ENCODE measurements at places on chromosomes 6 and 20.

GRCh38 chr6:55176958-55177357 is 2.6 kb downstream of the HCRTR2 start:
- DNase-seq = no peak

- no peak for DNase-seq
Observed at GRCh38 chr6:126919947-126920346, 198.5 kb upstream of the RSPO3 start.

GRCh38 chr6:144886682-144887081 is 601.5 kb downstream of the UTRN start:
- DNase-seq = no peak

- no peak for DNase-seq
Observed at GRCh38 chr20:44649126-44649525, 2.4 kb downstream of the ADA start.

GRCh38 chr6:3119040-3119723 is 671 bp downstream of the BPHL start:
- DNase-seq = no peak

- DNase-seq = no peak
Observed at GRCh38 chr6:80366714-80367113, 260.2 kb downstream of the BCKDHB start.

DNA sequence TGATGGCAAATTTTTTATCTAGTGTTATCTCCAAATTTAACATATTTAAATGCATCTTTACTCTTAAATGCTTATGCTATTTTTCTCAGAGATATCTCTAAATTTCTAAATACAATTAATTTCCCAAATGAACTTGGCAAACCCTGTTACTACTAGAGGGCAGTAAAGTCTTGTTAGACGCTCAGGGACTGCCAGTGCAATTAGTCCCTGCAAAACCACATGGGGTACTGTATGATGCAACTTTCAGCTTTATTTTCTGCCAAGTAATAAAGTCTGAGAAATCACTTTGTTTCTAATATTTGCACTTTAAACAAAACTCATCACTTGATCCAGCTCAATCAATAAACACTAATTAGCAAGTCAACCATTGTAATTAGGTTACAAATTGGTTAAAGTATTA is 76.0 kb upstream of the ADGRB3 start:
- DNase-seq = no peak

DNA sequence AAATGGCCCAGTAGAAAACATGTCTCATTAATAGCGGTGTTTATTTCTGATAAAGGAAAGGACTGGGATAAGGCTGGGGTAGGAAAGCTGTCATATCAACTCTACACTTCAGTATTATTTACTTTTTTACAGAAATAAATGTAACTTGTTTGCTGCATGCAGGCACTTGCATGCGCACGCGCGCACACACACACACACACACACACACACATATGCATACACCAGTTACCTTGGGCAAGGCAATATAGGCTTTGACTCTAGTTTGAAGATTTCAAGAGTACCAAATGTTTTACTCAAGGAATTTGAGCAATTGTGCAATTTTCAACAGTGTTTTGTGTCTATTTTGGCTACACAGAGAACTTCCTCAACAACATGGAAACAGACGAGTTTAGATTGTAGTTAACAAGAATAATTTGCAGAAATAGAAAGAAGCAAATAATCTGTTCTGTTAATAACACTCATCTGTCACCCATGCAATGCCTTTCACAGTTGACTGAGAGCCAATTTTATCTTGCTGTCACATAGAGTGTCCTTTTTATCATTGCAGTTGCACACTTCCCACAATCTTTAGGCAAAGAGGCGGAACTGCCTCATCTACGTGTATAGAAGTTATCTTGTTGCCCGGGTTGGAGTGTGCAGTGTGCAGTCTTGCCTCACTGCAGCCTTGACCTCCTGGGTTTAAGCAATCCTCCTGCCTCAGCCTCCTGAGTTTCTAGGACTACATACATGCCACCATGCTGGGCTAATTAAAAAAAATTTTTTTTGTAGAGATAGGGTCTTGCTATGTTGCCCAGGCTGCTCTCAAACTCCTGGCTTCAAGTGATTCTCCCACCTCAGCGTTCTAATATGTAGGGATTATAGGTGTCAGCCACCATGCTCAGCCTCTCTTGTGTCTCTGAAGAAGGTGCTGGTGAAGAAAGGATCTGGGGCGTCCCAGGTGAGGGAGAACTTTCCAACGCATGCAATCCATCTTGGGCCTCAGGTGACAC is 74.8 kb upstream of the SHLD1 start:
- DNase-seq = no peak

- no peak for DNase-seq
Observed at GRCh38 chr6:34981951-34982350, 92.9 kb downstream of the ANKS1A start.

DNA sequence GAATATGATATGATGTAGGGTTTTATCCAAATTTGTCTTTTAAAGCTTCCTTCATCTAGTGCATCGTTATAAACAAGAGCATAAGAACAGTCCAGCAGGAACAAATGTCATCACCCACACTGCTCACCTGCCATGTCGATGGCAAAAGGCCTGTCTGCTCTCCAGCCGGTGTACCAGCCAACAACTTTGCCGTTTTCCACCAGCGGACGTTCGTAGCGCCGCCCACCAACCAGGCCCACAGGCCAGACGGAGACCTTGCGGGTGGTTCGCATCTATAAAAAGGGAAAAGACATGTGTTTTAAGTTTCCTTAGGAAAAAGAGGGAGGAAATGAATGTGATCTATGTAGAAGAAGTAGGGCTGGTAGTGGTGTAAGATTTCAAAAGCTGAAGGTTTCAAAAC is 62.9 kb downstream of the B3GAT2 start:
- DNase-seq = no peak

GRCh38 chr6:45192556-45192955 is 135.6 kb upstream of the RUNX2 start:
- no peak for DNase-seq

DNA sequence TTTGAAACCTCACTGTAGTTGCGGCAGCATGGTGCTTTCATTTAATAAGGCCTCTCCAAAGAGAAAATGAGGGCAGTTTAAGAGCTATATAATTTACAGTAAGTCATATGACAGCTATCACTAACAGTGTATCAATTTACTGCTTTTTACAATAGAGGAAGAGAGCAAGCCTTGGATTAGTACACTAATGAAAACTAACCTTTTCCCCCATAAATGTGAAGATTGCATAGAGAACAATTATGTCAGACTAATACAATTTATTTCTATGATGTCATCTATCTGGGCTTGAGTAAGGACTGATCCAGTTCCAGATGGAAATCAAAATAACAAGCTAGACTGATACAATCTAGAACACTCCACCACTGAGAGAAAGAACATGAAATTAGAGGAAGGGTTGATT is 78.1 kb upstream of the FAM83B start:
- DNase-seq = no peak

- DNase-seq = no peak
Observed at GRCh38 chr6:107444277-107444676, 15.1 kb downstream of the PDSS2 start.

DNA sequence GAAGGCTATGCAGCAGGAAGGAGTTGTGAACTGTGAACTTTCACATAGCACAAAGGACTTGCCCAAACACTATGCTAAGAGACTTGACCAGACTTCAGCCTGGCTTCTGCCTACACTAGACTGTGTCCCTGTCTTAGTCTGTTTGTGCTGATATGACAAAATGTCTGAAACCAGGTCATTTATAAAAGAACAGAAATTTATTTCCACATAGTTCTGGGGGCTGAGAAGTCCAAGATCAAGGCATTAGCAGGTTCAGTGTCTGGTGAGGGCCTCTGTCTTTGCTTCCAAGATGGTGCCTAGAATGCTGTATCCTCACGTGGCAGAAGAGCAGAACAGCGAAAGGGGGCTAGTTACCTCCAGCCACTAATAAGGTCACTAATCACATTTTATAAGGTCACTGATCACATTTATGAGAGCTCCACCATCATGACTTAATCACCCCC is 16.0 kb upstream of the MCM3 start:
- no peak for DNase-seq

DNA sequence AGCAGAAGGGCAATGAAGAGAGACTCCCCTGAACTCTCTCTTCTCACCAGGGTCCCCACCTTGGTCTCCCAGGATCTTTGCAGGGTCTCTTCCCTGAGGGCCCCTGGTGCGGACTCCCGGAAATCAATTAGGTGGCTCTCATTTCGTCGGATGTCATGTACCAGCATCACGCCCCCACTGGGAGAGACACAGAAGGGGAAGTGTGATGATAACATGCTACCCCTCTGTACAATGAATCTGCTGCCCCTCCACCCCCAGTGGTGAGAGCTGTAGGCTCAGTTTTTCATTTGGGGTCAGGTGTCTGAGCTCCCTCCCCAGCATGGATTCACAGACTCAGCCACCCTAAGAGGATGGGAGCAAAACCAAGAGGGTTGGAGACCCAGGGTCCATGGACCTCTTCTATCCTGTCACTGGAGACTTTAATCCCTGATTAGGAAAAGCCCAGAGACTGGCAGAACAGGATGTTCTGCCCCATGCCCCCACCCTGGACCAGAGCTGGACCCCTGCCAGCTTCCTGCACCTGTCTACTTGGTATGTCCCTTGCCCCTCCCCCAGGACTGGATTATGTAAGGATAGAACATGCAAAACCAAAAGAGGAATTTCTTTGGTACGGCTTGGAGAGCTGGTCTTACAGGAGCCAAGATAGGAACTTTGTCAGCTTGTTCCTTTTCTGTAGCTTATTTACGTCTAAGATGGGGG is 11.1 kb downstream of the GGT7 start:
- DNase-seq = no peak

GRCh38 chr6:32668226-32668747 is 1.8 kb upstream of the HLA-DQB1 start:
- DNase-seq = peak; percentile 42

- DNase-seq = no peak
Observed at GRCh38 chr6:87932361-87932760, 115.3 kb upstream of the SPACA1 start.

GRCh38 chr20:19274412-19275015 is 62.1 kb downstream of the SLC24A3 start:
- no peak for DNase-seq

GRCh38 chr6:3977875-3978711 is 100.8 kb downstream of the FAM217A start:
- DNase-seq = peak; percentile 20

- no peak for DNase-seq
Observed at GRCh38 chr6:1612974-1613306, 3.2 kb downstream of the FOXC1 start.

DNA sequence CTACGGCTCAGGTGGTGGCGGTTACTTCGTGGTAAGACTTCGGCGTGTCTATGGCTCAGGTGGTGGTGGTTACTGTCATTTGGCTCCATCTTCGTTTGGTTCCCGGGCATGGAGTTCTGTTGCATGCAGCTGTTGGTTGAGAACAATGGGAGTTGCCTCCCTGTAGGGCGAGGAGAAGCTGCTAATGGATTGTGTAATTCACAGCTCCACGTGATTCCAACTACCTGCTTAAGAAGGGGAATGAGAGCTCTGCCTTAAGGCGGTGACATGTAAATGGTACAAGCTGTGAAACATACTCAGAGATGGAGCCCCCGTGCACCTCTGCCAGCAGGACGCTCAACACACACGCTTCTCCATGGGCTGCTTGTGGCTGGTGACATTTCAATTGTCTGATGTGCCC is 12.4 kb upstream of the DACT2 start:
- no peak for DNase-seq

DNA sequence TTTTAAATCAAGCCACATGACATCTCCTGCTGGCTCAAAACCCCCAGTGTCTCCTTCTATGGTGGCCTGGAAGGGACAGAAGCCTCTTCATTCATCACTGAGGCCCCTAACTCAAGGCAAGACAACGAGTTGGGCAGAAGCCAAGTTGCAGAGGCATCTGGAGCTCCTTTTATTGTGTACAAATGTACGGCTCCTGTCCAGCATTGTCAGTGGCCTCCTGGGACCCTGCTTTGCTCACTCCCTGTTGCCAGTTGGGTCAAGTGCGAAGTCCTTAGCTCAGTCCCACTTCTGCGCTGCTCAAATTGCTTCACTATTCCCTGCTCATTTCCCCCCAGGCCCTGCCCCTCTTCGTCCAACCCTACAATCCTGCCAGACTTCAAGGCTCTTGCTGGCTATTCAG is 181.2 kb upstream of the PMEPA1 start:
- DNase-seq = no peak

GRCh38 chr20:63536241-63536977 is 767 bp downstream of the PTK6 start:
- no peak for DNase-seq

DNA sequence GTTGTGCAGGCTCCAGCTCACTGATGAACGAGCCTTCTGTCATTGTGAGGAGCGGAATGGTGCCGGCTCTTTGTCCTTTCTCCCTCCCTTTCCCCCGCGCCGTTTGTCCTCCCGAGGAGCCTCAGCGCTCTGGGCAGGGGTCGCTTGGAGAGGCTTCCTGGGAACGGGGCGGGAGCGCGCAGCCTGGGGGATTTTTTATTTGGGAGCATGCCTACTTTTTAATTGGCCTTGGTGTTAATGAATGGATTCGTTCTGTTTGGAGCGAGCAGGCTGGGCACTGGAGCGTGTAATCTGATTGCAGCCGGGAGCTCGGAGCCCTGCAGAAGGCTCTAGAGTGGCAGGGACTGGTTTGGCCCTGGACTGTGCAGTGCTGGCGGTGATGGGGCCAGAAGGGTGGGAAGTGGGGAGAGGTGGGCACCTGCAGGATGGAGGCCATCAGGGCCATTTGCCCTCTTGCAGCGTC is 118.8 kb downstream of the CDH4 start:
- DNase-seq = no peak

DNA sequence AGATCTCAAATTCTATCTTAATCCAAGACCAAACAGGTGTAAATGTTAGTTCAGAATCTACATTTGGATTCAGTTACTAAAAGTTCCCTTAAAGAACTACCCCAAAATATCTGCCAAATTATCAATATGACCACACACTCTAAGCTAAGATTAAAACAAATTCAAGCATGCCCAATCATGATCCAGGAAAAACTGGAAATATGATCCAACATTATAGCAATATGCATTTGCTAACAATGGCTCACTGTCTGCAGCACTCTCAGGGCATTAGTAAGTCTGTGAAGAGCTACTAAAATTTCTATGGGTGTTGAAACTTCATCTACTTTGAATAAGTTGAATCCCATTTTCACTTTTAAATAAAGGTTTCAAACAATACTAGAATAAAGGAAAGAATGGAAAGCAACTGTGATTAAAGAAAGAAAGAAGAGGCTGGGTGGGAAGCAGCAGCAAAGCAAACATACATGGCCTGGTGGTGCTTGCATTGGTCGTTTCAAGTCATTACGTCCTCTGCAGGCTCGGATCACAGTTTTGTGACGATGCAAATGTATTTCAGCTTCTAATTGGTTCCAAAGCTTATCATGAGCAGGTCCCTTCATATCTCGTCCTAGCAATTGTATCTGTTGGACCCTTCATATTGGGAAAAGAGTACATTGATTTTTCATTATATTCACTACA is 29.2 kb downstream of the GOPC start:
- DNase-seq = no peak

DNA sequence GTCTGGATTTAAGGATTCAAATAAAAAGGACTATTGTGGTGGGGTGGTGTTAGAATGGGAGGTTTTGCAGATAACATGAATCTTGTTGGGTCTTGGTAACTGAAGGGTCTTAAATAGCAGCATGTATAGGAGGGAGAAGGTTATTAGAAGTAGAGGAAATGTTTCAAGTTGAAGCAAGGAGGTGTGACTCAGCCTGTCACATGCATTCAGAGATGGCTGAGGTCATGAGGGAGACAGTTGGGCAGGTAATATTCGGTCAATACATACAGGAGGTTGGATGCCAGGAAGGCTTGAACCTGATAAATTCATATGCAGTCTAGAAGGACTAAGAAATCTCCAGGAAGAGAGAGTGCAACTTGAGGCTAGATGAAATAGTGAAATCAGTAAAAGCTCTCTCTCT is 6.1 kb downstream of the KLHL31 start:
- DNase-seq = no peak
